ENCODE measurements at places on chromosomes 7 and 10.

GRCh38 chr10:89019569-89020327 is 29.1 kb downstream of the FAS start:
- DNase-seq, result no peak

DNA sequence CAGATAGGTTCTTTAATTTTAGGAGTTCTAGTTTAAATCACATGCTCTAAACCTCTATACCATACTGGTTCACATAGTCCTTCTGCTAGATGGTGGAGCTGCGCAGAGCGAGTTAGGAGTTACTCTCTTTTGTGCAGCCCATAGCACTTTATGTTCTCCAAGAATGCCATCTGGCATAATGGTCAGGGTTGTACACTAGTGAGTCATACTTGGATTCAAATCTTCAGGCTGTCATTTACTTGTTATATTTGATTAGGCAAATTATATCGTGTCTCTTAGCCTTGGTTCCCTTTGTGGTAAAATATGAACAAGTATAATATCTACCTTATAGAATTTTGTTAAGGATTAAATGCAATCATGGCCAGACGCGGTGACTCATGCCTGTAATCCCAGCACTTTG is 1078.3 kb downstream of the NRG3 start:
- no peak for DNase-seq

DNA sequence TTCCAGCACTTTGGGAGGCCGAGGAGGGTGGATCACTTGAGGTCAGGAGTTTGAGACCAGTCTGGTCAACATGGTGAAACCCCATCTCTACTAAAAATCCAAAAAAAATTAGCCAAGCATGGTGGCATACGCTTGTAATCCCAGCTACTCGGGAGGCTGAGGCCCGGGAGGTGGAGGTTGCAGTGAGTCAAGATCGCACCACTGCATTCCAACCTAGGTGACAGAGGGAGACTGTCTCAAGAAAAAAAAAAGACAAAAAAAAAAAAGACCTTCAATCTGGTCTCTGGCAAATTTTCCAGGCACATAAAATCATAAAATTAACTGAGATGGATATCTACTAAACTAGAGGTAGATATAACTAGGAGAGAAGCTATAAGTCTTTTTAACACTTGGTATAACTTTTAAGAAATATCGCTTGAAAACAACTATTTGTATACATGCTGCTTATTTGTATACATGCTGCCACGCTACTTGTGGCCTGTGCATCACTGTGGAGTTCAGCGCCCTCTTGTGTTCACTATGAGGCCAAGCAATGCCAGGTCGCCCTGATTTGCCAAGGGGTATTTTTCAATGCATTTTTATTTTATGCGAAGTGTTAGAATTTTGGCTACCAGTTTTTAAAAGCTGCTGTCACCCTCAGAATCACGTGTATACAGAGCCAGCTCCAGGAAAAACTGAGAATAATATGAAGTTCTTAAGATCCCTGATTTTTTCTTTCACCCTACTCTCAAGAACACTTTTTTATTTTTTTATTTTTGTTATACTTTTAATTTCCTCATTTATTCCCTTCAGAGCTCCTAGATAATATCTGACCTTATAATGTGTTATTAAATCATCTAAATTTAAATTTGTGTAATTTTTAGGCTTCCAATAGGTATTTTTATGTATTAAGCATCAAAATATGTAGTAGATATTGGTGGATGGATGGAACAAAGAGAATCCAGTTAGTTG is 26.7 kb downstream of the CYCS start:
- no peak for DNase-seq

- DNase-seq, result no peak
These were observed 492.4 kb upstream of the STEAP1 start for GRCh38 chr7:89661876-89662275.

DNA sequence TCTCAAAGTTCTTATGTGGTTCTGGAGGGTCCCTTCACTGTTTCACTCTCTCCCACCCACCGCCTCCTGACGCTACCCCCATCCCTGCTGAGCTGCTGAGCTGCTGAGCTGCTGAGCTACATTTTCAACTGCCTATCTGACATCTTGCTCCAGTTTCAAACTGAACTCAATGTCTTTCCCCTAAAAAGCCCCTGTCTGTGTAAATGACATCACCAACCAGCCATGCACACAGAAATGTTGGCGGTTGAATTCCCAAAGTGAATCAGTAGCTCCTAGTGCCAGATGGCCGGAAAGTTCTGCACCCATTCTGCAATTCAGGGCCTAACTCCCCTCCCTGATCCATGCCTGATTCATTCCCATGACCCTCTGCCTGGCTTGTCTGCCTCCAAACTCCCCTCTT is 71.2 kb downstream of the WNT2 start:
- no peak for DNase-seq

- DNase-seq, result no peak
These were observed 597 bp downstream of the APBB1IP start for GRCh38 chr10:26438534-26439341.

DNA sequence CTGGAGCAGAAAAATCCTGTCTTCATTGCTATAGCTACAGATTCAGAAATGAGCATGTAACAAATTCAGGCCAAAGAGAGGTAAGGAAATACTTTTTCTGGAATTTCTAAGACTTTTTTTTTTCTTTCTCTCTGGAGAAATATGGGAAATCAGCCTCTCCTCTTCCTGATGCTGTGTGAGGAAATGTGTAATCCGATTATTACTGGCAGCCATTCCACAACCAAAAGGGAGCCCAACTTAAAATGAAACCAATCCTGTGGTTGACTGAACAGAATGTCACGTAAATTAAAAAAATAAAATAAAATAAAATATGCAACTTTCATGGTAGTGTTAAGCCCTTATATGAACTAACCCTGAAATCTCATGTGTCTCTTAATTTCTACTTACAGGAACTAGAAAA is 10.7 kb upstream of the POT1 start:
- no peak for DNase-seq

GRCh38 chr7:100061518-100062193 is 12.1 kb downstream of the ZSCAN21 start:
- peak; percentile 55 for DNase-seq

DNA sequence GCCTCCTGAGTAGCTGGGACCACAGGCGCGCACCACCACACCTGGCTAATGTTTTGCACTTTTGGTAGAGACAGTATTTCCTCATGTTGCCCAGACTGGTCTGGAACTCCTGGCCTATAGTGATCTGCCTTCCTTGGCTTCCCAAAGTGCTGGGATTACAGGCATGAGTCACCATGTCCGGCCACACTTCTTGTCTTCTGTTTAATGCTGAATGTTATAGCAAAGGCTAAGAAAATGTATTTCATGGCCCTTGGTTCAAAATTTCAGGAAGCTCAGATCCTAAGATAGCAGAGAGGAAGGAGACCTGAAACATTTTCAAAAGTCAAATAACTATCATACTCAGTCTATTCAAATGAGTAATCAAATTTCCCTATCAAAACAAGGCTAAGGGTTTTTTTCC is 229.6 kb downstream of the BAMBI start:
- no peak for DNase-seq

- no peak for DNase-seq
These were observed 26.8 kb downstream of the CFAP69 start for GRCh38 chr7:90271753-90272152.

GRCh38 chr7:121328508-121329190 is at the start of gene WNT16:
WNT16 (plus strand) TSS chr7:121329000; CDS start chr7:121329293, 293 bp downstream.
- DNase-seq, result no peak

DNA sequence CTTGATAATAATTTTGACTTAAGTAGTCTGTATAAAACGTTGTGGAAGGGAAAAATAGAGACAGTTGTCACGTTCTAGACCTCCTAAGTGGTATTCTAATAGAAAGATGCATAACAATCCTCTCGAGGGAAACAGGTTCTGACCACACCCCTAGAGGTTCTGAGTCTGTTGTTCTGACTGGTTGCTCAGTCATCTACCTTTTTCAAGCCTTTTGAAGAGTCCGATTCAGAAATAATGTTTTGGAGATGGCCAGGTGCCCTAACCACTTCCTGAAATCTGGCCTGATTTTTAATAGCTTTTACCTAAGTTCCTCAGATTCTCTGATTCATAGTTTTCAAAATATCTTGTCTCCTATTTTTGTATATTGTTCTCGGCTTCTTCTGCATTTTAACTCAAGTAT is 175.6 kb downstream of the HDAC9 start:
- no peak for DNase-seq

DNA sequence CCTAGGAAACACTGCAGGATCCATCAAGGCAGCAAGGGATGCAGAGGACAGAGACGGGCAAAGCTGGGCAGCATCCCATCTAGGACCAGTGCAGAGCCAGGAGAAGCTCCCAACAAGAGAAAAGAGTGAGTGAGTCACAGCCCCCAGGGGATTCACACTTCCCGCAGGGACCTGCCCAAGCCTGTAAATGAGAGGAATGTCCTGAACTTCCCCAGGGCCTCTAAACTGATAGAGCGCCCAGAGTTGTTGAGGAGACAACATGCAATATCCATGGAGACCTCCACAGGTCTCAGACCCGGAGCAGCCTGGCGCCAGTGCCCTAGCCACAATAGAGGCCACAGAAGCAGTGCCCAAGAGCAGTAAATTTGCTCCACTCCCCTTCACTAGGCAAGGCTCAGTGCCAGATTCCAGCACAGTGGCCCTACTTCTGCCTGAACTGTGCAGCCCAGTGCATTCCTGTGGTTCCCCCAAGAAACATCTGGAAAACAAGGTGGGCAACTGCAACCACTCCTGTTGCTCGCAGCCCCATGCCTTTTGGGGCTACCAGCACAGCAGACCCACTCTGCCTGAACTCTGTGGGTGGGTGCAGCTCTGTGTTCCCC is 567.5 kb downstream of the POM121L12 start:
- DNase-seq, result no peak

GRCh38 chr7:28417321-28417940 is 5.1 kb downstream of the CREB5 start:
- DNase-seq, result no peak

GRCh38 chr7:87187120-87187519 is 32.4 kb downstream of the TMEM243 start:
- DNase-seq, result no peak

- no peak for DNase-seq
These were observed 177.0 kb downstream of the AUTS2 start for GRCh38 chr7:69775231-69775771.

GRCh38 chr10:86968271-86968993 is at the start of gene ADIRF:
ADIRF (plus strand) TSS chr10:86968482; CDS start chr10:86968545, 63 bp downstream.
- DNase-seq, result no peak

GRCh38 chr7:102834999-102835398 is 77.8 kb upstream of the LRRC17 start:
- no peak for DNase-seq

- no peak for DNase-seq
These were observed 26.5 kb upstream of the BET1 start for GRCh38 chr7:94030634-94031033.

DNA sequence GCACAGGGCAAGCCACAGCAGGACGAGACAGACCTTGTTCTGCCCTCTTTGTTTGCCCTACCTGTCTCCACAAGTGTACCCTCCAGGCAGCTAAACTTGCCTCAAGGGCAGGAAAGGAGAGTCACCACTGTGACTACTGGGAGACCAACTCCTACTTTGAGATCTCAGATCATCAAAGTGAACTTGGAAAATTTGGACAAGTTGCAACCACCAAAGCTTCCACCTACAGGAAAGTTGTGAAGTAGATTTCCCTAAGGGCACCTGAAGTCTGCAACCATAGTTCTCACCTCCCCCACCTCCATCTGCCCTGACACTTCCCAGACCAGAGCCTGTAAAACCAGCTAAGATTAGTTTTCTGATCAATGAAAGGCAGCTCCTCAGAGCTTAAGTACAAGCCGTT is 2.5 kb upstream of the WDR91 start:
- no peak for DNase-seq

- no peak for DNase-seq
These were observed 655.1 kb downstream of the INHBA start for GRCh38 chr7:41047789-41048191.

GRCh38 chr10:52348037-52348564 is 34.0 kb downstream of the DKK1 start:
- DNase-seq, result peak; percentile 5

GRCh38 chr7:106041140-106041717 is 70.9 kb downstream of the SYPL1 start:
- peak; percentile 42 for DNase-seq

DNA sequence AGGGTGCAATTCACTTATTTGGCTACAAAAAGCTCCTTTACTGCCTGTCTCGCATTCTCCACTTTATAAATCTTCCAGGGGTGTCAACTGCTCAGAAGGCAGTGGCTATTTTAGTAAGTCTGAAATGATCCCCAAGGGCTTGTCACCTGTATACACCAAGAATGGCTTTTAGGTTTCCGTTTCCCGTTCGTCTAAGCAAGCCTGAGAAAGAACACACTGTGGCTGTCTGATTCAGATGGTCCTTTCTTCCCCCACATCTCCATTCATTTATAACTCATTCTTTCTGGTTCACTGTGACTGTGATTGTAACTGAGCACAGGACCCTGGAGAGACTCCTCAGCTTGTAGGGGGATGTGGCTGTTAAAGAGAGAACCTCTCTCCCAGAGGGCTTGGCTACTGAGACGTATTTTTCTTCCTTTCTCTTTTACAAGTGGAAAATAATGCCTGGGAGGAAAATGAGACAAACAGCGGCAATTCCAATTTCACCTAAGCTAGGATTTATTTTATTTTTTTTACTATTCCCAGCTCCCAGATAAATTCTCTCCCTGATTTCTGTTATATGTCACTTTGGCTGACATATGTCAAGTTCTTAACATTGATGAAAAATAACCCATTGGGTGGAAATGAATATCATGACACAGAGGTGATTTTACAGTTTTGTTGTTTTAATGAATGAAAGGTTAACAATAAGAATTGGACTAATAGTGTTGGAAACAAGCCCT is 129.3 kb downstream of the FAM107B start:
- no peak for DNase-seq

GRCh38 chr10:6382081-6382480 is 179.3 kb downstream of the PFKFB3 start:
- no peak for DNase-seq

DNA sequence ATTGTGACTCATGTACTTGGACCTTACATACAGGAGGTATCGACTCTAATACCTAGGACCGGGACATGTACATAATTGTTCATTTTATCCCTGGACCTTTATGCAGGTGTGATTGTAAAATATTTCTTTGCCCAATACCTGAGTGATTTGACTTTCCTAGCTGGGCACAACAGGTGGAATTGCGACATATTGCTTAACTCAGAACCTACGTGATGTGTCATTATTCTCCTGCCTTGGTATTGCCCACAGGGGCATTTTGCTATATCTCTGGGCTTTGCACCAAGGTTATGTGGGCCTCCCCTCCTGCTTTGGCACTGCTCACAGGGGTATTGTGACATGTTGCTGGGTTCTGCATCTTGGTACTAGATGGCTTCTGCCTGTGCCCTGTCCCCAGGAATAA is 23.9 kb upstream of the ZNF107 start:
- DNase-seq, result no peak

- no peak for DNase-seq
These were observed 3.5 kb upstream of the CFAP58 start for GRCh38 chr10:104350127-104350635.

Measured in CMK (cell line).